Femur (tissue), 1 donor: ENCODE measurements at places on chromosomes 3 and 15.

DNA sequence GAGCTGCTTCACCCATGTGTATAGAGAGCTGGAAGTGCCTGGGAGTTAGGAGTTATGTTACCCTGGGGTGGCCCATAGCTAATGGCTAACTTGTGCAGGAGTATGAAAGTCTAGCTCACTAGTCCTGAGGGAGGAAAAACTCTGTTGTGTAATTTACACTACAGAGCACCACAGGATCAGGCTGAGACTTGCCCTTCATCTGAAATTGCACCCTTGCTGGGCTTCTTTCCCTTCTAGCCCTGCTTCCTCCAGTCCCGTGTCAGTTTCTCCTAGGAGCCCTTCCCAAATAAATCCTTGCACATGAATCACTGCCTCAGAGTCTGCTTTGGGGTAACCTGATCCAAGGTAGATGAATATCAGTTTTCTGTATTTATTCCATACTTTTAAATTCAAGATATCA, 40.0 kb downstream of the CTXND1 start:
- DNase-seq = no peak

- DNase-seq = no peak
These were observed 12.9 kb downstream of the EIF2AK4 start for GRCh38 chr15:39946862-39947261.

GRCh38 chr3:127034195-127034989, 51.5 kb downstream of the PLXNA1 start:
- no peak for DNase-seq

DNA sequence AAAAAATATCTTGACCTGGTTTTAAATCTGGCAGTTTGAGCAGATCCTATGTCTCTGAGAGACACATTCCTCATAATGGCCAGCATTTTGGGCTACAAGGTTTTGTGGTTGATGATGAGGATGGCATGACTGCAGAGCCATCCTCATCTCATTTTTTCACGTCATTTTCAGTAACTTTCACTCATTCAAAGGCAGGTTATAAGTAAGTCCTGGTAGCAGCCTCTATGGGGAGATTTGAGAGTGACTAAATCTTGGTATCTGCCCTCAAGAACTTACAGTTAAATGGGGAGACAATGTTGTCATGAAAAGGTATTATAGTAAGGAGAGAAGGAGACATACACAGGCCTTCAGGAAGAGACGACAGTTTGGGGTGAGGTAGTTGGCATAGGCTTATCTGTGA, 14.5 kb downstream of the TIGIT start:
- DNase-seq = no peak

GRCh38 chr15:58355382-58355971, 76.3 kb upstream of the LIPC start:
- no peak for DNase-seq

- DNase-seq = no peak
These were observed 10.4 kb downstream of the WDR82 start for GRCh38 chr3:52268036-52268435.

- DNase-seq = no peak
These were observed 56.2 kb upstream of the TSEN2 start for GRCh38 chr3:12428126-12428525.

- DNase-seq = peak; percentile 60
These were observed 268.0 kb downstream of the LPP start for GRCh38 chr3:188421836-188422540.

- no peak for DNase-seq
These were observed 41.6 kb downstream of the PARP15 start for GRCh38 chr3:122619040-122619439.

DNA sequence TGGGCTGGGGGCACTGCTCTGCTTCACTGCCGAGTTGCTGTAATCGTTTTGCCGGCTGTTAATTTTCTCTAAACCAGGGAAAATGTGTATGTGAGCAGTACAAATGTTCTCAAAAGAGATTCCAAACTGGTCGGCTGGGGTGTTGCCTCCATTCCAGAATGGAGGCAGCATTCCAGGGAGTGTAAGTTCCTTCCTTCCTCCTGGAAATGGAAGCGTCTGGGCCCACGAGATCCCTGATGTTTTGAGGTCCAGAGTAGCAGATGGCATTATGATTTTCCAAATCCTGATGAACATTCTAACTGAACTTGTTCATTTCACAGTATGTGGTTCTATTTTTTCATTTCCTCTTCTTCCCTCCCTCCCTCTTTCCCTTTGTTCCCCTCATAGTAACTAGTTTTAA, 64.4 kb upstream of the SKOR1 start:
- no peak for DNase-seq

DNA sequence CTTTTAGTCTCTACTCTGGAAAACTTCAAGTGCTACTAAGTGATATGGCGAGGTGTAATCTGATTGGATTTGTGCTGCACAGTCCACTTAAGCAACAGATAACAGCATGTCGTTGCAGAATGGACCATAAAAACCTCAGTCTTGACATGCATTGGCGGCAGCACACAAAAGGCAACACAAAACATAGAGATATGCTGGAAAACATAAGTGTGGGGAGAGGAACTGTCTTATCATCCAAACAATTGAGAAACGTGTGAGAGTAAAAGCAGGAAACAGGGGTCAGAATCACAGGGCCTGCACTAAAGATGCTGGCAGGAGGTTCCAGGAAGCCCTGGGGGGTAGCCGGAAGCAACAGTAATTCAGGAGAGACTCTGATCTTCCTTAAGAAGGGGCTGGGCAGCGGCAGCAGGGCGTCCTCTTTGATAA, 82.1 kb downstream of the CGNL1 start:
- no peak for DNase-seq

GRCh38 chr3:33030802-33031201, 66.1 kb downstream of the GLB1 start:
- no peak for DNase-seq
